HAP-1 (cell line): ENCODE measurements at places on chromosomes 3 and 15.

DNA sequence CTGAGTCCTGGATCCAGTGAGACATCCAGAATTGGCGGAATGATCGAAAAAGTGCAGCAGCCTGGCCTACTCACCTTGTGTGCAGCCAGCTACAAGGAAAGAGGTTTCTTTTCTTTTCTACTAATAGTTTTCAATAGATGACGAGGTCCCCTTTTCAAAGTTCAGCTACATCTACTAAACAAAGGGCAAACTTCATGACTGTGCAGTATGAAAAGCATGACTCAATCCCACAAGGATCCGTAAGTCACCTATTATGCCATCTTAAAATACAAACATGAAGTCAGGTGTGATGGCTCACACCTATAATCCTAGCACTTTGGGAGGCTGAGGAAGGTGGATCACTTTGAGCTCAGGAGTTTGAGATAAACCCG, 16.7 kb downstream of the MIX23 start:
- no peak for DNase-seq

- DNase-seq = no peak
These were observed 98.1 kb downstream of the XXYLT1 start for GRCh38 chr3:195172896-195173295.

- DNase-seq = no peak
These were observed 10.4 kb downstream of the TMEM44 start for GRCh38 chr3:194622621-194623340.

GRCh38 chr15:76495487-76495886, 158.9 kb downstream of the ISL2 start:
- DNase-seq = no peak

- DNase-seq = no peak
These were observed 27.6 kb downstream of the XYLB start for GRCh38 chr3:38374221-38374620.
